ENCODE measurements at places on chromosomes 1 and 21. TPM values are rescaled to one million over a fixed set of nuclear protein-coding genes. Genes with fewer than 3 reads are reported as not detected.

PRAMEF20 gene
- total RNA-seq = not detected

DNA sequence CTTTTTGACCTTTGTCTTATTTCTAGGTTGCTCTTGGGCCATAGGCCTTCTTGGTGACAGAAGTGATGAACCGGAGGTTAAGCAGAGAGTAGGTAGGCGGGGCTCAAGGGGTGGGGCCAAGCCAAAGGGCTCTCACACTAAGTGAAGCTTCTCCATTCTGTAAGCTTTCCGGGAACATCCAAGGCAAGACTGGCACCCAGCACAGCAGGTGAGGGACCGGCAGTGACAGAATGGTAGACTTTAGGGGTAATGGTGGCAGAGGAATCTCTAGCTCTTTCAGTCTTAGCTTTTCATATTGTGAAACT lies at the start of gene TNFAIP8L2:
TSS of gene TNFAIP8L2 (plus strand) at position 135 of the 305 bp plus-strand sequence. CDS start 2,049 bp downstream, outside the sequence.
- no peak for DNase-seq
- H3K27me3 ChIP-seq = no peaks in the 10 kb centered on the region
- no peak within 1 kb of the TSS for H3K27ac ChIP-seq
- peak within 1 kb of the TSS; percentile 40 for H3K4me3 ChIP-seq
- peaks cover 21% of the 10 kb centered on the region for H3K36me3 ChIP-seq

GRCh38 chr1:243963571-243963970 lies 87.5 kb upstream of the ZBTB18 start:
- no peak for DNase-seq
- no peaks in the 10 kb centered on the region for H3K36me3 ChIP-seq
- H3K4me3 ChIP-seq = no peak overlapping the region
- H3K27ac ChIP-seq = no peak overlapping the region

GRCh38 chr1:38500352-38500751 lies 359.2 kb downstream of the RRAGC start:
- H3K4me3 ChIP-seq = no peak overlapping the region
- DNase-seq = no peak
- H3K36me3 ChIP-seq = no peaks in the 10 kb centered on the region
- H3K27ac ChIP-seq = no peak overlapping the region

- H3K4me3 ChIP-seq = no peak overlapping the region
- no peak for DNase-seq
- H3K27me3 ChIP-seq = no peaks in the 10 kb centered on the region
- H3K4me1 ChIP-seq = peaks cover 11% of the 10 kb centered on the region
- H3K36me3 ChIP-seq = no peaks in the 10 kb centered on the region
- H3K27ac ChIP-seq = no peak overlapping the region
Measured at GRCh38 chr1:97898948-97899347, 21.9 kb downstream of the DPYD start.

Measured in thoracic aorta (tissue), 2 donors.